Ecto neural progenitor cell (in vitro differentiated cells): ENCODE measurements at places on chromosomes 4 and X.

DNA sequence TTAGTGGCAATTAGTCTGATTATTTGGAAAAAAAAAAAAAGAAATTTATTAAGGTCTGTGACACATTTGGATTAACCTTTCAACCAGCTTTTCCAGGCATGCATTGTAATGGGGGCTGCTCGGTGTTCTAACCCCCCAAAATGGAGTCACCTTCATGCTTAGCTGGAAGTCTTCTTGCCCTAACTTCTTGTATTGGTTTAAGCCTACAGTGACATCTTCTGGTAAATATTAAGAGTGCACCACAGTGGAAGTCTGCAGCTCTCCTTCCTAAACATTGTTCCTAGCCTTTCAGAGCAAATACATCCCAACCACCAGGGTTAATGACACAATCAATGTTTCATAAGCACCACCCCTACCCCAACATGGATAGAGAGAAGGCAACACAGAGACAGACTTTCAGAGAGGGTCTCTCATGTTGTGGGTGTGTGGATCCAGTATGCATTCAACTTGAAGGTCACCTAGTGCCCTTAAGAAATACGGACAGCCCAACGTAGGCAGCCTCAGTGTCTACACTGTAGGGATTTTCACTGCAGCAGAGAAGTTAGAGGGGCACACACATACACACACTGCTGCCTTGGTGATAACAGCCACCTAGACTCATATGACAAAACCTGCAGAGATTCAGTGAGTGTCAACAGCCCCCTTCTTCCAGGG, 142.9 kb upstream of the MBNL3 start:
- no peak for DNase-seq

DNA sequence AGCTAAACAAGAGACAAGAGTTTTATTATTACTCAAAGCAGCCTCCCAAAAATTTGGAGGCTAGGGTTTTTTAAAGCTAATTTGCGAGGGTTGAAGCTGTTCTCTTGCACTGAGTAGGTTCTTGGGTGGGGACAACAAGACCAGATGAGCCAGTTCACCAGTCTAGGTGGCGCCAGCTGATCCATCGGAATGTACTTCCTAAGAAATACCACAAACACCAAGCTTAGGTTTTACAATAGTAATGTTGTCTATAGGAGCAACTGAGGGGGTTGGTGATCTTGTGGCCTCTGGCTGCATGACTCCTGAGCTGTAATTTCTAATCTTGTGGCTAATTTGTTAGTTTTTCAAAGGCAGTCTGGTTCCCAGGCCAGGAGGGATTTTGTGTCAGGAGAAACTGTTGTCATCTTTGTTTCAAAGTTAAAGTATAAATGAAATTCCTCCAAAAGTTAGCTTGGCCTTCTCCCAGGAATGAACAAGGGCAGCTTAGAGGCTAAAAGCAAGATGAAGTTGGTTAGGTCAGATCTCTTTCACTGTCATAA, 130.6 kb downstream of the SLC7A11 start:
- DNase-seq = no peak

GRCh38 chrX:153640045-153640686, 6.8 kb upstream of the DUSP9 start:
- no peak for DNase-seq

- no peak for DNase-seq
These were observed 40.9 kb upstream of the VEGFC start for GRCh38 chr4:176833400-176834175.

DNA sequence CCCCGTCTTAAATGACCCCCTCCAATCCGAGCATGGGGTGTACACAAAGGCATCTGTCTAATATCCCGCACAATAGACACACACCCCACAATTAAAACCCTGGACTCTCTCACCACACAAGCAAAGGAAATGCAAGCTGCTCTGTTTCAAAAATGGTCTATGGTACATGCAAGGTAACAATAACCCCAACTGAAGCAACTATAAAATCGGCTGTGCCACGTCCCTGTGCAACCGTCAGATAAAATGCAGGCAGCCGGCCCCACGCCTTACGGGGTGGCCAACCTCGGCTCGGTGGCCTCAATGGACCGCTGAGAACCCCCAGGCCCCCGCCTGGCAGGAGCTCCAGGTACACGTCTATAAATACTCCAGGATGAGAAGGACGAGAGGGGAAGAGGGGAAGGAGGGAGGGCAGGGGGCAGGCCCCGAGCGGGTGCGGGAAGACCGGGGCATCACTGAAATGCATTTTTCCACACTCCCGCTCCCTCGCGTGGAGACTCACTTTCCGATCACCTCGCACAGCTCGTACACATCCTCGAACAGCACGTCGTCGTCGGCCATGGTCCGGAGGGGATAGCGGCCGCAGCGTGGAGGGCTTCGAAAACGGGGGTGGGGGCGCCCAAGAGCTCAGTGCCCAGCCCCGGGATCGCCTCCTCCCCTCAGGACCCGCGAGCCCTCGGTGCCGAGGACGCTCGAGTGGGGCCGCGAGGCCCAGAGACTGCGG, 763 bp downstream of the CASK start:
- peak; percentile 77 for DNase-seq

DNA sequence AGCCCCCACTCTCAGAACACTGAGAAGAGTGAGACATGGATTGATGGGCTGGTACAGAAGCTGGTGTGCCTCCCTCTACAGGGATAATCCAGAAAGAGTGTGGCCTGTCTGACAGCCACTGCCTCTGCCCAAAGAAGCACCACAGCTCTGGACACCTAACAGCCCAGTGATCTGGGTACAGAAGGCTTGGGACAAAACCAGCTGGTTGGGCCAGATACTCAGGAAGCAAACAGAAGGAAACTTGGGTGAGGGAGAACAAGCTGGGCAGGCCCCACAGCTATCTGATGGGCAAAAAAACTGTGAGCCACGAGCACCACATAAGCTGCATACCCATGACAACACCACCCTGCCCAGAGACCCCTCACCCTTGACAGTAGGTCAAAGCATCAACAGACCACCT, 46.9 kb downstream of the TMPRSS11F start:
- DNase-seq = no peak

- DNase-seq = no peak
These were observed 29.6 kb upstream of the TASL start for GRCh38 chrX:30607155-30607554.

- no peak for DNase-seq
These were observed 130.9 kb downstream of the TMEM164 start for GRCh38 chrX:110133735-110134370.

GRCh38 chrX:101359966-101360365, 11.4 kb upstream of the TIMM8A start:
- DNase-seq = no peak

DNA sequence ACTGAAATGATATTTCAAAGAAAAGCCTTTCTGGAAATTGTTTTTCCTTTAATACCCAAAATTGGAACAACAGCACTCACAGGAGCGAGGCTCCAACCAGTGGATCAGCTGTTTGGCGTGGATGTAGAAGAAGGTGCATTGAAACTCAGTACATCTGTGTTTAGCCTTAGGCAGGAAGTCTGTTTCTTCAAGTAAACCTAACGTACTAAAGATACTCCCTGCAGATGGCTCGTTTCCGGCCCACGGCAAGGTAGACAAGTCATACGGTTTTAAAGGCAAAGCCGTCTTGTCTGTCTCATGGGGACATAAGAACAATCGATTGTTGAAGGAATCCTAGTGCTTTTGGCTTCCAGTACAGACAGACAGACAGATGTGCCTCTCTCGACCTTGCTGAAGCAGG, 50.0 kb upstream of the CLCN4 start:
- DNase-seq = no peak

DNA sequence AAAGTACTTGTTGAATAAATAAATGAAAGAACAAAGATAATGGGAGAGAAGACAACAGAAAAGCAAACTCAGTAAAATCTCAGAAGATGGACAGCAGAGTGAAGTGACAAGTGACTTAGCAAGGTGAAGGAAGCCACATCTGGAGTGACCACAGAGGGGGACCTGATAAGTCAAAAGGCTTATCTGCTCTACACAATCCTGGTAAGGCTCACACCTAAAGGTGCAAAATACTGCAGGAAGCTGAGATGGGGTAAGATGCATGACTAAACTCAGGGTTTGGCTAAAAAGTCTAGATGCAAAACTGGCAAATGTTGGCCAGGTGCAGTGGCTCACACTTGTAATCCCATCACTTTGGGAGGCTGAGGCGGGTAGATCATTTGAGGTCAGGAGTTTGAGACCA, 22.2 kb downstream of the TRMT2B start:
- no peak for DNase-seq

DNA sequence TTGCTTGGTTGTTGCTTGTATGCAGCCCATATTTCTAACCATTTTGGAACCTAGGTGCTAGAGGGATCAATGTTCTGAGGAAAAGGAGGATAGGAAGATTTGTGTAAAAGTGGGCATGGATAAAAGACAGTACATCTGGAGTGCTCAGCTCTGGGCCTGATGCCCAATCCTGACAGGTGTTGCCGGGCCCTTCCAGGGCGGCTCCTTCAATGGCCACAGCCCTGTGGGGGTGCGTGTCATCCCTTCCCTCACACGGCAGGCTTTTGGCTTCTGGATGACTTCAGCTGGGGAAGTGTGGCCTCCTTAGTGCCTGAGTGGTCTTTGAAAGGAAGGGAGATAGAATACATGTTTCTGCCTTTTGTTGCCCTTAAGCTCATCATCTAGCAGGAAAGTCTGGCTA, 47.2 kb downstream of the NELFA start:
- no peak for DNase-seq

DNA sequence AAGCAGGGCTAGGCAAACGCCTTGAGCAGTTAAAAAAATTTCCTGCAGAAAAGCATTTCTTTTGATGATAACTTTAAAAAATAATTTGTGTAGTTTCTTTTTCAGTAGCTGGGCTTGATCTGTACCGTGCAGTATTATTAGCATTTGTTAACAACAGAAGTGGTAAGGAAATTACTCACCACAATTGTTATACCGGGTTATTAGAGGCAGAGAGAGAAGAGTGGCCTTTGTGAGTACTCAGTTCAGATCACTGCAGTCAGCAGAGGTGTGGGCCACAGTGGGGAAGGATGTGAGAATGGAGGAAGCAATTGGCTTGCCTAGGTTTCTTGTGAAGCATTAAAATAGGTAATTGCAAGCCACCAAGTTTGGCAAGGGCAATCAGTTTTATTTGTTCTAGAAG, 14.3 kb upstream of the IL21 start:
- no peak for DNase-seq

DNA sequence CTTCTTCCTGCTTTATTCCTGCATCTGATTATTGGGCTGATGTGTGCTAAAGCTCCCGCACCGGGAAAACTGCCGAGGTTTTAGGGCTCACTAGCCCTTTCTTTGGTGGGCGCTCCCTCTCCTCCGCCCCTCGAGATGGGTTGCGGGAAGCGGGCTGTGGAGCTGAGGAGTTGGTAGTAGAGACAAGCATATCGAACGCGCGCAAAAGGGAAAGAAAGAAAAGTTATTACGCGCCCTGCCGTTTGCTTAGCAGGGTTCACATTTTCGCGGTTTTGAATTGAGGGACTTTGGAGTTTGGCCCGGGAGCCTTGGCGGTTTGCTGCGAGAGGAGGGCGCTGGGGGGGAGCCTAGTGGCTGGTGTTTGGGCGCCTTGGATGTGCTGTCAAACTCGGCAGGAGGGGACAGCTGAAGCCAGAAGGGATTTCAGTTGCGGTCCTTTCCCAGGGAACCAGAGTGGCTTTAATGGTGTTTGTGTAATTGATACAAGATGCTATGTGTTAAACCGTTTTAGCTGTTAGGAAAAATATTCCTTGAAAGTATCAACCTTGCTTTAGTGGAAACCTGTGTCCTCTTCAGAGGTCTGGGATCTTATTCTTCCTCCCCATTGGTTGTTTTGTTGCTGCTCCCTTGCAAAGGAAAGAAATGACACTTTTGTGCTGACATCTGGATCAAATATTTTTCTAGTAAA, 1.1 kb downstream of the GAB1 start:
- peak; percentile 58 for DNase-seq

GRCh38 chr4:75494563-75494962, 19.6 kb downstream of the RCHY1 start:
- no peak for DNase-seq
